Tracheal epithelial cell (primary cell): ENCODE measurements at places on chromosomes 7 and 10. TPM values are rescaled to one million over a fixed set of nuclear protein-coding genes. Genes with fewer than 3 reads are reported as not detected.

The GRM3 gene
- not detected in 2 replicates for total RNA-seq

The PLAU gene
- 72.9 and 837 TPM in 2 replicates for total RNA-seq

The GCC1 gene
- total RNA-seq = 30.6 and 37.5 TPM in 2 replicates

The C10orf105 gene
- not detected in 2 replicates for total RNA-seq

The TRA2A gene
- 8.3 and 12.0 TPM in 2 replicates for total RNA-seq

The PAPOLB gene
- not detected in 2 replicates for total RNA-seq

The NSUN6 gene
- total RNA-seq = 8.3 and 10.1 TPM in 2 replicates

The WDFY4 gene
- total RNA-seq = under 0.01 TPM in 1 of 2 replicates, not detected in the other

The CUZD1 gene
- 0.48 and 0.64 TPM in 2 replicates for total RNA-seq

The MYPN gene
- under 0.01 TPM in 1 of 2 replicates, not detected in the other for total RNA-seq

The OLAH gene
- 5.5 and 15.8 TPM in 2 replicates for total RNA-seq

The SPDYE8 gene
- total RNA-seq = not detected in 2 replicates

The SSC4D gene
- total RNA-seq = 0.64 and 5.3 TPM in 2 replicates

The CALML5 gene
- total RNA-seq = 4.3 TPM in 1 of 2 replicates, not detected in the other

The TDRD1 gene
- total RNA-seq = 1.4 and 1.9 TPM in 2 replicates

The LRIT1 gene
- total RNA-seq = not detected in 2 replicates

The GRID2IP gene
- 0.24 TPM in 1 of 2 replicates, not detected in the other for total RNA-seq

The TAC1 gene
- total RNA-seq = 2.9 TPM in 1 of 2 replicates, not detected in the other

The MICU1 gene
- total RNA-seq = 20.9 and 28.2 TPM in 2 replicates

The CDH23 gene
- total RNA-seq = under 0.01 TPM in 1 of 2 replicates, not detected in the other

The AKR1C4 gene
- total RNA-seq = not detected in 2 replicates

The ENO4 gene
- not detected in 2 replicates for total RNA-seq

The ANXA8 gene
- total RNA-seq = 268 and 382 TPM in 2 replicates

The HEPACAM2 gene
- total RNA-seq = not detected in 2 replicates

The FKBP14 gene
- total RNA-seq = 15.6 and 27.2 TPM in 2 replicates

The EPO gene
- not detected in 2 replicates for total RNA-seq

The SORCS1 gene
- not detected in 2 replicates for total RNA-seq

The NUDT13 gene
- total RNA-seq = 0.72 and 1.3 TPM in 2 replicates
